Kidney epithelial cell (primary cell): ENCODE measurements at places on chromosomes 2 and 18.

GRCh38 chr2:222643134-222643533 is 12.8 kb downstream of the FARSB start:
- no peak for DNase-seq

GRCh38 chr2:206328974-206329373 is 54.5 kb downstream of the ZDBF2 start:
- DNase-seq = no peak

DNA sequence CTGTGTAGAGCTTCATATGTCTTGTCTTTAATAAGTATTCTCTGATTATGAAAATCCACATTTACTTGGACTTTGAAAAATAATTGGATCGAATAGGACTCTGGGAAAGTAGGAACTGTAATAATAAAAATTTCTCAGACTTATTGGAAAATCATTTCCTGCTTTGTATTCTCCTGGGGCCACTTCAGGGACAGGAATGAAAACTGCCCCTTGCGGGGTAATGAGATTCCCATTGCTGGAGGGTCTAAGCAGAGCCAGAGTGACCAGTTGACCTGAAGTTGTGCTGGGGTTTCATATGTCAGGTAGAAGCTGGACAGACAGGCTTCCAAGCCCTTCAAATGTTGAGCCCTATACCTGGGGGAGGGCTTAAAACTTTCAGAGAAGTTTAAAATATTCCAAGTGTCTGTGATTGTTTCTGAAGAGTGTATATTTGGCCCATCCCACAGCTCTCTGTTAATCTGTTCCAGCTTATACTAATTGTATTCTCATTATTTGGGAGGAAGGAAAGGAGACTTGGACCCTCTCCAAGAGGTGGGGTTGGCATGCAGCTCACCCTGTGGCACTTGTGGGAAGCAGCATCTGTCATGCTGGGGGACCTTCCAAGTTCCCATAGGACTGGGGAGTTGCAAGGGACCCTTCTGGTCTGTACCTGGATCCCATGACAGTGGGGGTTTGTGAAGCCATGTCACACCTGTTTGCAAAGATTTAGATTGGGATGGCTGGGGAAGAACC is 268.7 kb upstream of the ATP5MC3 start:
- no peak for DNase-seq

DNA sequence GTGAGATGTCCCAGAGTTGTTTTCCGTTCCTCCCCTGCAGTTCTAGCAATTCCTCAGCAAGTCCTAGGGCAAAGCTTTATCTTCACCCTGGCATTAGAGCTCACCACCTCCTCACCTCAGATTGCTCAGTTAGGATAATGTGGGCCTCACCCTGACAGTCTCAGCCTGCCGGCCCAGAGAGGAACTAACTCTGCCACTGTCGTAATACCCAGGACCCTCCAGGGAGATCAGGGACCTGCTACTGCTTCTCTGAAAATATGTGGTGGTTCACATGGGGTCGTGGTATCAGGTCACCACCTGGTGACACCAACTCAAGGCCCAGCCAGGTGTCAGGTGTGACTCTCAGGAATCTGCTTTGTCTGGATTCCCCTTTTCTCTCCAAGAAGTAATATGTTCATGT is 120.7 kb downstream of the FEZ2 start:
- no peak for DNase-seq

GRCh38 chr2:8676191-8676920 is 5.5 kb upstream of the ID2 start:
- no peak for DNase-seq

- DNase-seq = no peak
Observed at GRCh38 chr2:50606145-50606544, 425.8 kb downstream of the NRXN1 start.

- DNase-seq = no peak
Observed at GRCh38 chr2:10407432-10407831, 40.7 kb downstream of the ODC1 start.

- no peak for DNase-seq
Observed at GRCh38 chr2:186780701-186781316, 68.2 kb downstream of the ZSWIM2 start.

- peak; percentile 25 for DNase-seq
Observed at GRCh38 chr2:161063157-161063945, 96.9 kb upstream of the TANK start.

GRCh38 chr2:18268400-18268799 is 292.1 kb downstream of the RDH14 start:
- no peak for DNase-seq

- no peak for DNase-seq
Observed at GRCh38 chr18:55577812-55578539, 10.0 kb downstream of the TCF4 start.

DNA sequence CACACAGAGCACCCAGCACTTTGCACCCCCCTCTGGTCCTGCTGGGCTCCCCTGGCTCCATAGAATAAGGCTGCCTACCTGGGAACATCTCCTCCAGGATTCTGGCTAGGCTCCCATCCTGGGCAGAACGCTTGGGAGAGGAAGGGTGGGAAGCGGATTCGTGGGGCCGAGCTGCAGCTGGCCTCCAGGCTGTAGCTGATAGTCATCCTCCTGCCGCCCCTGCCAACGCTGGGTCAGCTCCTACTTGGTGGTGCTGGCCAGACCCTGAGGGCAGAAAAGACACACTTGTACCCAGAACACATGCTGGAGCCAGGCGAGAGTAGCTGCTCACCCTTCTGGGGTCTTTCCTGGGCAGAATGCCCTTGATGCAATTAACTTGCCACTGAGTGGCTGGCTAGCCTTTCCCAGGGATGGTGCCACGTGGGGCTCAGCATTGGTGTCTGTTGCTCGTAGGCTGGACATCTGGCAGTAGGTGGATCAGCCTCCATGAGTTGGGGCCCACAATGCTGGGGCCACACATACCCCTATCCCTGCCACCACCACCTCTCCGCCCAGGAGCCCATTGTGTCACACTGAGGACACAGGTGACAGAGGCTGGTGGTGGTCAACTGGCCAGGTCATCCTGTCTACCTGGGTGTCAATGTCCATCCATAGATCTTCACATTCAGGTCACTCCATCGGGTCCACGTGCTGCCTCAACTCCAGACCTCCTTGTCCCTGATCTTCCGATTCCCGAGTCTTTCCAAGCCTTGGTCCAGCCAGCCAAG is 112.8 kb downstream of the NDUFA10 start:
- no peak for DNase-seq

DNA sequence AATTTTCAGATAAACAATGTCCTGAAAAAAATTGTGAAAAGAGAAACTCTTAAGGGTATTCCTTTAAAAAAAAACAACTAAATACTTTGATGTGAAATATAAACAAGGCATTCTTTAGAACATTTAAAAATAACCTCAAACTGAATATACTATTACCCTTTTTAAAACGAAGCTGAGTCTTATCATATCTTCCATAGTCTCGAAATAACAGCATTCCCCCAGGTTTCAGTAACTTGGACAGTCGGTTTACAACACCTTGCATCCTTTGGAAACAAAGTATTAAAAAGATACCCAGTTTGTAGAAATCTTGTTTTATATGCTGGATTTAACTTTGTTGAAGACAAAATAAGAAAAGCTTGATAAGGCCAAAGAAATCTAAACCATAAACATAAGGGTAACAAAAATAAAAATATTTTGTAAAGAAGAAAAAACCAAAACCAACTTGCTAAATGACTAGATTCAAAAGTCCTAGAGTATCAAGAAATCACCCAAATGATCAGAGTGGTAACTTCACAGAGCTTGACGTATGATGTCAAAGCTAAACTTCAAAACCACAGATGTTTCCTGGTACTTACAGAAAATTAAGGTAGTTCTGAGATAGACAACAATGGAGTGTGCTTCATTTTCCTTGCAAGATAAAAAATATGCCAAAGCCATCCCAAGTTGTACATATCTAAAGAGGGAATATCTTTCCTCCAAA is 107.8 kb downstream of the METTL8 start:
- no peak for DNase-seq

GRCh38 chr18:45073556-45073955 is 392.9 kb downstream of the SETBP1 start:
- DNase-seq = no peak

- DNase-seq = no peak
Observed at GRCh38 chr18:55287149-55287806, 300.7 kb downstream of the TCF4 start.

- no peak for DNase-seq
Observed at GRCh38 chr2:227480528-227480927, 8.6 kb downstream of the AGFG1 start.

DNA sequence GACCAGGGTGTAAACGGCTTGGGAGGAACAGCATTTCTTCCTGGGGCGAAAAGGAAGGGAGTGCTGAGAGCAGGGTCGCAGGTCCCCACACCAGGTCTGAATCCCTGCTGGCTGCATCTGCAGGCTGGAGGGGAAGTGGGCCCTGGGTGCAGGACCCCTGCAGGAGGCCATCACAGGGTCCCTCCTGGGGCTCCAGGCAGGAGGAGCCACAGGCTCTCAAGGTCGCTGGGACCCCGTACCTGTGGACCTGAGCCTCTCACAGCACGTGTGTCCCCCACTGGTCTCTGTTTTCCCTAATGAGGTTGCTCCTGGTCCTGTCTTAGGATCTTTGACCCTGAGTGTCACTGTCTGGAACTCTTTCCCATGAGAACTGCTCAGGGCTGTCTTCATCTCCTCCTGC is 147.8 kb upstream of the ZNF236 start:
- DNase-seq = no peak

DNA sequence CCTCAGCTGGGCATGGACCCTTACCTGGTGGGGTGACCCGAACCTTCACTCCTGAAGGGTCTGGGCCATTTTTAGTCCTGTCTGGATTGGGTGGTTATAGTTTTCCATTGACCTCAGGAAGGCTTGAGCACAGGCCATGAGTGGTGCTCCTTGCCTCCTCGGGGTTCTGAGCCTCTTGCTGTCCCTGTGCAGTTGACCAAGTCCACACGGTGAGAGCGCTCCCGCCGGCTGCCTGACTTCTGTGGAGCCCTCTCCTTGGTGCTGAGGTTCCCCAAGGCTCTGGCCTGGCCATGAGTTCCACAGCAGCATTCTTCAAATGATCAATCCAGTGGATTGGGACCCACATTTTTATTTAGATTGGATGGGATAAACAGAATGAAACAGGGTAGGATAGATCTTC is 159.5 kb downstream of the SEPTIN10 start:
- no peak for DNase-seq

DNA sequence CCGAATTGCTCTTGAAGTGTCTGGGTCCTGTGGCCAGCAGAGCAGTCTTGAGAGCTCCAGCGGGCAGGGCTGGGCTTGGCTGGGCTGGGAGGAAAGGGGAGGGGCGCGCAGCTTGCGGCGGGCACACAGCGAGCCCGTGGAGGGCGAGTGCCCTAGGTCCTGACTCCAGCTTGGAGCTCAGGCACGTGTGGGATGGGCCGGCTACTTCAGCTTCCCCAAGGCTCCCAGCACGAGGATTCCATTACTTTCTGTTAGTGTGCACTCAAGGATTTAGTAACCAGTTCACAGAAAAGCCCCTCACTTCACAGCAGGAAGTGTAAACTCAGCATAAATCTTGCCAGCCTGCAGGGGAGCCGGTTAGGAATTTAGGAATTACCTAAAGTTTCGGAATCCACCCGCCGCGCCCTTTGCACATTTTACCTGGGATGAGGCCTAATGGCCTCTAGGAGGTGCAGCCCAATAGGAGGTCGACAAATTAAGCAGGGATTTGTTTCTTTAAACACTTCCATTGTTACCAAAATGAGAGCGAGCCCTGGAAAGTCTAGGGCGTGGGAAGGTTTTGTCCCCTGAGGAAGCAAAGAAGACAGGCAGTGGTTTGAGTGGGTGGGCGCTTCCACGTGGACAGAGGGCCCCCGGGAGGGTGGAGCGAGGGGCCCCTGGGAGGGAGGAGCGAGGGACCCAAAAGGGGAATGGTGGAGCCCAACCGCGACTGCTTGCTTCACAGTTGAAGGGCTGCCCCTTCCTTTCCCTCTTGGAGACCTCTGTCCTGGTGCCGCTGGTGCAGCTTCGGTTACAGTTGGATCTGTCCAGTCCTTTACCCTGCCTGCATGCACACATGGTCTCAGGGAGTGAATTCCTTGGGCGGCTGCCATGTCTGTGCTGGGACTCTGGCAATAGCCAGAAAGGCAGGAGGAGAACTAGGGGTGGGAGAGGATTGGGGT is 93.3 kb downstream of the CTAGE1 start:
- no peak for DNase-seq

GRCh38 chr18:35410561-35410960 is 33.4 kb upstream of the ZNF396 start:
- no peak for DNase-seq

GRCh38 chr2:46377101-46377581 is 79.9 kb downstream of the EPAS1 start:
- no peak for DNase-seq

GRCh38 chr2:64904413-64905329 is 84.5 kb upstream of the SLC1A4 start:
- no peak for DNase-seq

DNA sequence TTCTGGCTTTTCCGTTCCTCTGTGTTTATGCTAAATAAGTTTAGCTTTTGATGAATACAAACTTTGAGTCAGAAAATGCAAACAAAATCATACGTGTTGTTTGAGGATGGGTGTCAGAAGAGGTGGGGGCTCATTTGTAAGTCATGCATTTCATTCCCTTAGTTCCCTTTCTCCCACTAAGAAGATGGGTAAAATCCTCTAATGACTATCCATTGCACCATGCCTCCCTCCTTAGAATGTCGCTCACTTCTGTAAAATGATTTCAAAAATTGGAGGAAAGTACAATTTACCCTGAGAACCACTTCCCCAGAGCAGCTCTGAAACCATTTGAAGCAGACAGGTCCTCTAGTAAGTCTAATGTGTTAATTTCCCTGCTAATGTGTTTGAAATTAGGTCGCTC is 629.6 kb upstream of the VRK2 start:
- no peak for DNase-seq

- no peak for DNase-seq
Observed at GRCh38 chr18:75054611-75055010, 154.3 kb downstream of the PTGR3 start.

- DNase-seq = no peak
Observed at GRCh38 chr18:36394486-36394885, 97.0 kb downstream of the FHOD3 start.

DNA sequence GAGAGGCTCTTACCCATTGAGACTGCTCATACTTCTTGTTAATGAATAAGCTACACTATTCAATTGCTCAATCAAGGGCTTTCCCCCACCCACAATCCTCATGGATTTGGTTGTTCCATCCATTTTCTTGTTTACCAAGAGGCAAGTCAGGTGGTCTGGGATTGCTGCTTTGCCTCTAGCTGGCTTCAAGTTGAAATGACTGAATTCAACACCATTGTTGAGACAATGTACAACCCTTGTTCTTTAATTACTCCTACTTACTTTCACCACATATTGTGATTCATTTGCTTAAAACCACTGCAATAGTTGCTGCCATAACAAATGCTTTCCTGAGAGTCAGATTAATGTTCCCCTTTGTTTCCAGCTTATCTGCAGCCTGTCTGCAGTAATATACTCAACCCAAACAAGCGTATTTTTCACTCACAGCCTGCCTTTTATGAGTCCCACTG is 532.2 kb downstream of the RIT2 start:
- peak; percentile 62 for DNase-seq
